ENCODE measurements at places on chromosomes 5 and 9.

DNA sequence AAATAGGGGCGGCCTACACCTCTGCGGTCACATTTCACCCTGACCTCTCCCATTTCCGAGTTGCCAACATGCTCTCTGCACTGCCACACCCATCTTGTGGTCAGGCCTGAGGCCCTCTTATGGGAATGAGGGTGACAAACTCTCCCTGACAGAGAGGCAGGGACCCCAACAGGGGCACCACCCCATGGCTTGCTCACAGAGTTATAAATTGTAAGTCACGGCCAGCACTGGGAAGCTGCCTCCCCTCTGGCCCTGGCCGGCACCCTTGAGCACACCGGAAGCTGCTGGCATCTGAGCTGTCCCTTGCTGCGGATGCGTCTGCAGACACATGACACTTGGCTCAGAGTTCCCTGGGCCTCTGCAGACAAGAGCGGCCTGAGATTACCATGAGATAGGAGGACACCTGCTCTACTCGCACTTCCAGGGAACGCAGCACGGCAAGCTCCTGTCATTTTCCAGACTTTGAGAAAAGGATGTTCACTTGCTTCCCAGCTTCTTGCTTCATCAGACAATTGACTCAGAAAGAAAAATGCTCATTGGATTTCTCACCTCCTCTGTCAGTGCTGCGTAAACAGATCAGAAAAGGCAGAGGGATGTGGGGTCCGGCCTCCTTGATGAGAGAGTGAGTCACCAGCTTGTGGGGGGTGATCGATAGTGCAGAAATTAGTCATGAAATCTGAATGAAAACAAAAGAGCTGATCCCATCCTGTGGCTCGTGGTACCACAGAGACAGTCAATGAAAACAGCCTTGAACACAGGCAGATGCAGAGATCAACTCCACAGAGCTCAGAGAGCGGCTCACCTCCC lies 269.8 kb downstream of the SYK start:
- DNase-seq, result no peak

DNA sequence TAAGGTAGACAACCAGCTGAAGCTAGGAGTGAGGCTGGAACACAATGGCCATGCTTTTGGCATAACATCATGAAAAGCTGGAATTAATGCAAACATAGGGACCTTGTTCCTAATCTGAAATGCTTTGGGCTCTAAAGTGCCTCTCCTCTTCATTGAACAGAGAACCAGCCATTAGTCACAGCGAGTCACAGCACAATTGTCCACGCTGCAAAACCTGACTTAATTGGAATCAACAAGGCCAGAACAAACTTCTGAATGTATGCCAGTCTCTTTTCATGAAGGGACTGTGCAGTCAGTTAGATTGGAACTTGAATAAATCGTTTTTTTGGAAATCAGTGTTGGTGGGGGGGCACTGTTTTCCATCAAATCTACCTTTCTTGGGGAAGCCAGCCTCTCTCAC lies 96.5 kb downstream of the JAKMIP2 start:
- peak; percentile 6 for DNase-seq

DNA sequence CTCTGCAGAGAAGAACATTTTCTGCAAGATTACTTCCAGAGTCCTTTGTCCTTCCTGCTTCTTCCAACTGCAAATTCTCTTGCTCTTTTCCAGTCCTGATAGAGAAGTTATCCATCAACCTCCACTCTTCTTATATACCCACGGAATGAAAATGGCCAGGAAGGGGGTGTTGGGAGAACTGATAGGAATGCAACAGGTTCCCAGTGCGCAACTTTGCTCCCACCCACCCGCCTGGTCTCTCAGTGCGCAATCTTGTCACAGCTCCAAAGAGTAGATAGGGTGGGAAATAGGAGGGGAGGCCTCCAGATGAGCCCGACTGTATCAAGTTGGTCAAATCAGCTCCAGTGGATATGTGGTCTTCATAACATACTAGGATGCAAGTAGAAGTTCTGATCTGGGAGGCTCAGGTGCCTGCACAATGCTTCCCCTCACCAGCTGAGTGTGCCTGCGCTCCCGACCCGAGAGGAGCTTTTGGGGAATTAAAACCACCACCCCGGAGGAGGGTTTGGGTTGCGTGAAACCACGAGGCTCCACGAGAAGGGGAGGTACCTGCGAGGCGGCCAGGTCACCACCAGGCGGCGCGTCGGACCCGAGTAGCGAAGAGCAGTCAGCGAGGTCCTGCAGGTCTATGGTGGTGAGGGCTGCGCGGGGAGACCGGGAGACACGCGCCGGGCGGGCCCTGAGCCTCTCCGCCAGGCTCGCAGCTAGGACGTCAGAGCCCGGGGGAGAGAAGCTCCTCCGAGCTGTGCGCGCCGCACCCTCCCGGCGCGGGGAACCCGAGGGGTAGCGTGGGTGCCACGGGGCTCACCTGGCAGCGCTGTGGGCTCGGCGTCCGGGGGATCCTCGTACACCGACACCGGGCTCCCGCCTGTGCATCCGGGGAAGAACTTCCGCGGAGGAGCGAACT lies 835 bp downstream of the MCIDAS start:
- no peak for DNase-seq

GRCh38 chr5:38051711-38052511 lies 206.4 kb upstream of the EGFLAM start:
- DNase-seq, result no peak

DNA sequence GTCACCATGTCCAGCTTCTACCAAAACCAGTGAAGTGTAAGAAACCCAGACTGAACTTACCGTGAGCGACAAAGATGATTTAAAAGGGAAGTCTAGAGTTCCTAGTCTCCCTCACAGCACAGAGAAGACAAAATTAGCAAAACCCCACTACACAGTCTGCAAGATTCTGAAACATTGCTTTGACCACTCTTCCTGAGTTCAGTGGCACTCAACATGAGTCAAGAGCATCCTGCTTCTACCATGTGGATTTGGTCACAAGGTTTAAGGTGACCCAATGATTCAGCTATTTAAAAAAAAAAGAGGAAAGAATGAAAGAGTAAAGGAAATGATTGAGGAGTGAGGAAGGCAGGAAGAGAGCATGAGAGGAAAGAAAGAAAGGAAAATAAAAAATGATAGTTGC lies 19.8 kb downstream of the IL7R start:
- no peak for DNase-seq

Measured in occipital lobe (tissue), 3 donors.